Effector CD8-positive, alpha-beta T cell (primary cell): ENCODE measurements at places on chromosomes 12 and 14.

GRCh38 chr12:114673169-114673833 lies 10.7 kb downstream of the TBX3 start:
- no peak for DNase-seq

- DNase-seq, result no peak
Measured at GRCh38 chr12:111337371-111337770, 31.5 kb downstream of the PHETA1 start.

GRCh38 chr14:104515811-104516780 lies 63.5 kb upstream of the C14orf180 start:
- no peak for DNase-seq

DNA sequence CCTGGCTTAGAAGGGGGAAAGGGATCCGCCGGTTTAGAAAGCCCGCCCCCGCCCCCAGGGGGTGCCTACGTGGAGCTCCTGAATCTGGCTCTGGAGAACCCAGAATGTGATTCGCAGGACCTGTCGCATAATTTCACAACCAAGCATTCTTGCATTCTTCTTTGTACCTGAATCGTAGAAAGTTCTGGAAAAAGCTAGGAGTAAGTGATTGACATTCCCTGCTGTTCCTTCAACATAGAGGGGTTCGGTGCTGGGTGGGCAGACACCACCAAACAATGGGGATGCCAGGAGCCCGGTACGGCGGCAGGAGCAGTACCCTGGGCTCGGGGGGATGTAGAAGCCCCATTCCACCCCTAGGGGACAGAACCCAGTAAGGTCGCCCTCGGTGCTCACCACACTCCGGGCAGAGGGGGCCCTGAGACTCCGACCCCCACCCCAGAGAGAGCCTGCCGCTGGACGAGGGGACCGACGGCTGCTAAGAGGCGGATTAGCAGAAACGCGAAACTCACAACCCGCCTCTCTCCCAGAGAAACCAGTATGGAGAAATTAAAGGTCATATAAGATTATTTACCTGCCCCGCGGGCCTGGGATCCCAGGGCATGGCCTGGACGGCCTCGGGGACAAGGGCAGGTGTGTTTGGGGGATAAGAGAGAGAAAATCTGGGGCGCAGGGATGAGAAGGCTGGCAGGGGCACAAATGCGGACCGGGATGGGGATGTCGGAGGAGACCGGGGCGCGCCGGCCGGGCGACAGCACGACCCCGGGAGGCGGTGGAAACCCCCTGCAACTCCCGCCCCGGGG lies 520 bp downstream of the CSRP2 start:
- no peak for DNase-seq

GRCh38 chr12:41663598-41664265 lies 475.6 kb downstream of the PDZRN4 start:
- DNase-seq, result no peak

DNA sequence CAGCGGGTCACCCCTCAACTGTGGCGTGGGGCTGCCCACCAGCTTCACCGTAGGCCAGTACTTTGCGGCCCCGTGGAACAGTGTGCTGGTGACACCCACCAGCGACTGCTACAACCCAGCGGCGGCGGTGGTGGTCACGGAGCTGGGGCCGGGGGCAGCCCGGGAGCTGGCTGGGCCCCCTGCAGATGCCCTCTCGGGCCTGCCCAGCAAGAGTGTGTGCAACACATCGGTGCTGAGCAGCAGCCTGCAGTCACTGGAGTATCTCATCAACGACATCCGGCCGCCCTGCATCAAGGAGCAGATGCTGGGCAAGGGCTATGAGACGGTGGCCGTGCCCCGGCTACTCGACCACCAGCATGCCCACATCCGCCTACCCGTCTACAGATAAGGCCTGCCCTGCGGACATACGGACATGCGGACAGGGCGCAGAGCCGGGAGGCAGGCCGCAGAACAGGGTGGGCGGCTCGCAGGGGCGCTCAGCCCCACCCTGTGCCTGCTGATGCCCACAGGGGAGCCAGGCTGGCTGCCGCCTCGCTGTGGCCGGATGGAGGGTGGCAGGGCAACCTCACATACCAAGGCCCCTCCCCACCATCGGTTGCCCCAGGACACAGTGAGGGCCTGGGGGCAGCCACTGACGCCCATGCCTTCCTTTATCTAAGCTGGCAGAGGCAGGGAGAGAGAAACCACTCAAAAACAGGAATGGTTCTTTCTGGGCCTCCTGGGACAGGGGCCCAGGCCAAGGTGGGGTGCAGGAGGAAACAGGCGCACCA lies 55.5 kb downstream of the FAM222A start:
- DNase-seq, result no peak

GRCh38 chr12:75207338-75208083 lies 2.1 kb downstream of the KCNC2 start:
- DNase-seq, result no peak

GRCh38 chr12:21169878-21170472 lies 39.0 kb downstream of the SLCO1B1 start:
- no peak for DNase-seq

- no peak for DNase-seq
Measured at GRCh38 chr12:92237762-92238523, 92.3 kb upstream of the BTG1 start.

DNA sequence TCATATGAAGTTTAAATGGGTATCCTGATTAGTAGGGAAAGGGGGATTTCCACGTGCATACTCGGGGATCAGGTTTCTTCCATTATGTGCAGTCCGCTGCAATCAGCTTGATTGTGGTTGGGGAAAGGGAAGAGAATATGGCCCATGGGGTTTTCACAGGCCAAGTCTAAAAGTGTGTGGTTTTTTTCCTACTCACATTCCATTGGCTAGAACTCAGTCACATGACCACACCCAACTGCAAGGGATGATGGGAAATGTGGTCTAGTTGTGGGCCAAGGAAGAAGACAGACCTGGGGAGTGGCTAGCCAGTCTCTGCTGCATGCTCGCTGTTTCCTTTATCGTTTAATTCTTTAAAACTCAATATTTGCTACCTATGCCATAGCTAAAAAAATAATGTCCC lies 105.1 kb downstream of the PRIMA1 start:
- DNase-seq, result no peak

GRCh38 chr14:41718477-41719166 lies 111.9 kb downstream of the LRFN5 start:
- no peak for DNase-seq

DNA sequence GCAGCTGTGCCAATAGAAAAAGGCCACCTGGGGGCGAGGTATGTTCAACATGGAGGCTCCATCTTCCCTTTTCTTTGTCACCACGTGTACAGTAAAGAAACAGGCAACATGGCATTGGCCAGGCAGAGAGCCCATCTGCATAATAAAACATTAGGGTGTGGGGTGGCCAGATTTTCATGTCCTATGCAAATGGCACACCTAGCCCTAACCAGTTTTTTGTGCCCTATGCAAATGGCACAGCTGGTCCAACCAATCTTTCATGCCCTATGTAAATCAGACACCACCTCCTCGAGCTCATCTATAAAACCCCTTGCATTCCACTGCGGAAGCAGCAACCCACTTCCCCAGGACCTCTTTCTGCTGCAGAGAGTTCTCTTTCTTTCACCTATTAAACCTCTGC lies 149.1 kb upstream of the RGS6 start:
- no peak for DNase-seq

- no peak for DNase-seq
Measured at GRCh38 chr12:94677778-94678177, 27.4 kb upstream of the TMCC3 start.

- DNase-seq, result no peak
Measured at GRCh38 chr12:47219243-47219642, 139.5 kb upstream of the AMIGO2 start.

- DNase-seq, result peak; percentile 2
Measured at GRCh38 chr12:104790296-104791125, 167.6 kb downstream of the SLC41A2 start.
